ENCODE measurements at places on chromosomes 16 and 17. TPM values are rescaled to one million over a fixed set of nuclear protein-coding genes. Genes with fewer than 3 reads are reported as not detected.

The PSMD3 gene
- total RNA-seq: 69.1 TPM

The TPSG1 gene
- not detected for total RNA-seq

The BCAR1 gene
- total RNA-seq: 15.4 TPM

The PAQR4 gene
- 19.7 TPM for total RNA-seq

The GNG13 gene
- total RNA-seq: not detected

The FSCN2 gene
- 5.6 TPM for total RNA-seq

The MRPL45 gene
- 33.8 TPM for total RNA-seq

The NTN3 gene
- total RNA-seq: 5.8 TPM

The RAI1 gene
- 14.3 TPM for total RNA-seq

GRCh38 chr17:55228683-55229192, 36.0 kb upstream of the HLF start:
- DNase-seq: no peak

DNA sequence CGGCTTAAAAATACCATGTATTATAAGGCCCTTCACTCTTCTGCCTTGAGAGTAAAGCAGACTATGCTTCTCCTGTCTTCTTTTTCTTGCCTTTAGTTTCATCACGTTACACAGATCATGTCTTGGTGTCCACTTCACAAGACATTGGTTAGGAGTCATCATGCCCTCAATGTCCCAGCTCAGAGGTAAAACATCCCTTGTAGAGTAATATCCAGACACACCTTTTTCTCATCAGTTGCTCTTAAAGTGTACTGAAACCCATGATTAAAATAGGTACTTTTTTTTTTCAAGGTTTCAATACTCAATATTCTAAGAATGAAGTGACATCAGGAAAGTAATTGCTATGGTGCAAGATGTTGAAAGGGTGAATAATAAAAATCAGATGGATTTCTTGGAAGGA, 267.8 kb downstream of the PMP22 start:
- DNase-seq: no peak

GRCh38 chr16:5541356-5541755, 443.8 kb upstream of the EEF2KMT start:
- DNase-seq: no peak

- DNase-seq: no peak
Measured at GRCh38 chr16:56320056-56320455, 105.3 kb downstream of the AMFR start.

DNA sequence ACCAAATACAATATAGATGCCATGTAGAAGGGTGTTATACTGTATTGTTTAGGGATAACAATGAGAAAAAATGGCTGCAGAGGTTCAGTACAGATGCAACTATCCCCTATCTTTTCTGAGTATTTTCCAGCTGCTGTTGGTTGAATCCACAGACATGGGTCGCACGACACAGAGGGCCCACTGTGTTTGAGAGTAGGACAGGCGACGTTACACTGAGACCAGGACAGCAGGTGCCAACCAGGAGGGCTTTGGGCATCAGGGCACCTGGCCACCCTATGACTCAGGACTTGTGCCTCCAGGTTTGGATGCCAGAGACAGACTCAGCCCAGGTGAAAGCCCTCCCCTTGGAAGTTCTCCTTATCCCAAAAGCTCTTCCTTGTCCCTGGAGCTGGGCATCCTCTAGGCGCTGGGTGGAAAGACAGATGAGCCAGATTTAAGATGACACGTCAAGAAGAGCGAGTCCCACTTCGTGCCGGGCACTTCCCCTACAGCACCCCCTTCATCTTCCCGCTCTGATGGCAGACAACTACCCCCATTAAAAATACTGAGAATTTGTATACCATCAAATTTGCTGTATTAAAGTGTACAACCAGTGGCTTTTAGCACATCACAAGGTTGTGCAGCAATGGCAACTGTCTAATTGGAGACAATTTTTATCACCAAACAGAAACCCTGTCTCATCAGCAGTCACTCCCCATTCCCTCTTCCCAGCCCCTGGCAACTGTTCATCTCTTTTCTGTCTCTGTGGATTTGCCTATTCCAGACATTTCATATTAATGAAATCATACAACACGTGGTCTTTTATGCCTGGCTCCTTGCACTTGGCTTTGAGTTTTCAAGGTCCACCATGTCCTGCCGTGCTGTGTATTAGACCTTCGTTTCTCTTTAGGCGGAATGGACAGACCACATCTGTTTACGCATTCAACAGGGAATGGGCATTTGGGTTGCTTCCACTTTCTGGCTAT, 30.6 kb downstream of the TNFRSF13B start:
- DNase-seq: no peak

- DNase-seq: no peak
Measured at GRCh38 chr17:56292578-56292977, 139.3 kb downstream of the ANKFN1 start.

DNA sequence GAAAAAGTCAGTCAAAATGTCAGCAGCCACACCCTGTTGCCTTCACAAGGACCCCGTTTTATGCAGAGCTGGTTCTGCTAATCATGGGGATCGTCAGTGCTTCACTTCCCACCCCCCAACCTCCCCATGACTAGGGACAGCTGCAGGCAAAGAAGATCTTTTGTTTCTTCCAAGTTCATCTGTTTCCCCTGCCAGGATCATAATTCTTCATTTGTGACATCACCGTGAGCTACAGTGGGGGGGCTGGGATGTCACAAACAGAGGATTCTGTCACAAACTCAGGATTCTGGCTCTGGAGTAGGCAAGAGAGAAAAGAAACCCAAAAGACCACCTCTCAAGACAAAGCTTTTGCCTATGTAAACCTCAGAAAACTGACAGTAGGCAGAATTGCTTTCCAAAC, 24.7 kb downstream of the DNAJC7 start:
- peak; percentile 54 for DNase-seq

DNA sequence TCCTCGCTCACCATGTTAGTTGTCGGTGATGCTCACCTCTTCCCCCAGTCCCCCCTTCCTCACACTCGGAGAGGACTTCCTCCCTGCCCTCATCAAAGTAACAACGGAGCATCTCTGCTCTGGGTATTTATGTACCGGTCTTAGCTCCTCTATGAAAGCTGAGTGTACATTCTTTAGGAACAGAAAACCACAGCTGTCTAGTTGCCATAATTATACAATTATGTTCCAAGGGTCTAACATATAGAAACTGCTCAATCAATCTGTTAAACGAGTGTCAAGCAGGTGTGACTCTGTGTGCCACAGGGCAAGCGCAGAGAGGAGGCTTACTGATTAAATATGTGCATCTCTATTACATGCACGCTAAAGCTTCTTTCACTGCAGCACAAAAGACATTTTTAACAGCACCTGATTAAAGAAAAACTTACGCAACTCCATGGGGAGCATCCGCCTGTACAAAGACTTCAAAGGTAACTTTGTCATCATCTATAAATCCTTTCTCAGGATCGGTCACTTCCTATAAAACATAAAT, 37.8 kb downstream of the LITAFD start:
- DNase-seq: no peak

DNA sequence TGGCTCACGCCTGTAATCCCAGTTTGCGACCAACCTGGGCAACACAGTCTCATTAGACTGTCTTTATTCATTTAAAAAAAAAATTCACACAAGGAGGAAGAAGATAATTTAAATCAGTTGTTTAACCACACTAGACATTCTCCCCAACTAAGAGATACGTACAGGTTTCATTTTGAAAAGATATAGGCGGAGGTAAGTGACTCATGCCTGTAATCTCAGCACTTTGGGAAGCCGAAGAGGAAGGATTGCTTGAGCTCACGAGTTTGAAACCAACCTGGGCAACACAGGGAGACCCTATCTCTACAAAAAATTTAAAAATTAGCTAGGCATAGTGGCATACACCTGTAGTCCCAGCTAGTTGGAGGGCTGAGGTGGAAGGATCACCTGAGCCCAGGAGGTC, 5.3 kb downstream of the CMTM4 start:
- no peak for DNase-seq

- no peak for DNase-seq
Measured at GRCh38 chr16:69503244-69503643, 62.5 kb upstream of the NFAT5 start.

DNA sequence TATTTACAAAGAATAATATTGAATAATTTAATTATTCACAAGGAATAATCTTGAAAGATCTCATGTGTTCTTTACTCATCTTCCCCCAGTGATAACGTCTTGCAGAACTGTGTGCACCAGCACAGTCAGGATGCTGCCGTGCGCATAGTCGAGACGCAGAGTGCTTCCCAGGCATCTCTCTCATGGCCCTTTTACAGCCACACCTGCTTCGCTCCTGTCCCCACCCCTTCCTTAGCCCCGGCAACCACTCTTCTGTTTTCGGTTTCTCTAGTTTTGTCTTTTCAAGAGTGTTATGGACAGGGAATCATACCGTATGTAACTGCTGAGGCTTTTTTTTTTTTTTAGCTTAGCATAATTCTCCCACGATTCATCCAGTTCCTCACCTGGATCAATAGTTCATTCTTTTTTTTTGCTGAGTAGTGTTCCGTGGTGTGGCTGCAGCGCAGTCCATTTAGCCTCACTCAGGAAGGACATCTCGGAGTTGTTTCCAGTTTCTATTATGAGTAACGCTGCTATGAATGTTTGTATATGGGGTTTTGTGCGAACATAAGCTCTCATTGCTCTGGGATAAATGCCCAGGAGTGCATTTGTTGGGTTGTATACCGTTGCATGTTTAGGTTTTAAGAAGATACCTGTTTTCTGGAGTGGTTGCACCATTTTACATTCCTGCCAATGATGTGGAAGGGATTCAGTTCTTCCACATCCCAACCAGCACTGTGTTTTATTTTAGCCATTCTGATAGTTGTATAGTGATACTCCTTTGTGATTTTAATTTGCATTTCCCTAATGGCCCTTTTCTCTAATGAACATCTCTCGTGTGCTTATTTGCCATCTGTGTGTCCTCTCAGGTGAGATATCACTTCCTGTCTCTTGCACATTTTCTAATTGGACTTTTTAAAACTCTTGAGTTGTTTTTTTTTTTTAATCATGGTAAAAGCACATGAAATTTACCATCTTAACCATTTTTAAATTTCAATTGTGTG, 47.6 kb downstream of the SEC14L1 start:
- no peak for DNase-seq

Measured in occipital lobe (tissue), 3 donors.